Fibroblast of mammary gland (primary cell): ENCODE measurements at places on chromosomes 2 and 18.

GRCh38 chr2:9288233-9288632 is 81.6 kb downstream of the ASAP2 start:
- DNase-seq: peak; percentile 99

GRCh38 chr2:55923091-55923981 is at the start of gene EFEMP1:
EFEMP1 (minus strand) TSS chr2:55923782; CDS start chr2:55922440, 1,342 bp downstream.
- peak; percentile 54 for DNase-seq

DNA sequence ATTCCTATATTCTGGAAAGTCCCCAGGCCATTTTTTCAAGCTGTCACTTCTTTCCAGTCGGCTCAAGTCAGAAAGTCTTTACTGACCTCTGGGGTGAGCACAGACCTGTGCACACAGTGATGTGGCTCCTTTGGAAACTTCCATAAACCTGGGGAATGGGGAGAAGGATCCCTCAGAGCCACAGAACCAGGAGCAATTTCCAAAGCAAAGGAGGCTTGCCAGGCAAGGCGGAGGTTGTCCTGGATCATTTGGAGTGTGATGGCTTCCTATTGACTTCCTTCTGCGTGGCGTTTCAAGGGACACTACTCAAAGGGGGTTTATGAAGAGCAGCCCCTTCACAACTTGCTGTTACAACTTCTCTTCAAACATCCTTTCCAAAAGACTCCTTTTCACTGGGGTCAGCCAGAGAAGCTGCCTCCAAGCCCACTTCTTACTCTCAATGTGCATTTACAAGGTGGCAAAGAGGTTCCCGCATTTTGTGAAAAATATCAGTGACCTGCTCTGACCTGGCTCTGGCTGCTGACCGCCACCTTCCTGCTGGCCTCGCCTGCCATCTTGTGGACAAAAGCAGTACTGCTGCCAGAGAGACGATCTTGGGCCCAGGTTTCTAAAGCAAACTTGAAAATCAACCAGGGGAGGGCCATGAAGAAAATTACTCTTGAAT is 18.2 kb upstream of the TMEM247 start:
- peak; percentile 67 for DNase-seq

GRCh38 chr18:55338978-55339650 is 248.9 kb downstream of the TCF4 start:
- DNase-seq: peak; percentile 53

DNA sequence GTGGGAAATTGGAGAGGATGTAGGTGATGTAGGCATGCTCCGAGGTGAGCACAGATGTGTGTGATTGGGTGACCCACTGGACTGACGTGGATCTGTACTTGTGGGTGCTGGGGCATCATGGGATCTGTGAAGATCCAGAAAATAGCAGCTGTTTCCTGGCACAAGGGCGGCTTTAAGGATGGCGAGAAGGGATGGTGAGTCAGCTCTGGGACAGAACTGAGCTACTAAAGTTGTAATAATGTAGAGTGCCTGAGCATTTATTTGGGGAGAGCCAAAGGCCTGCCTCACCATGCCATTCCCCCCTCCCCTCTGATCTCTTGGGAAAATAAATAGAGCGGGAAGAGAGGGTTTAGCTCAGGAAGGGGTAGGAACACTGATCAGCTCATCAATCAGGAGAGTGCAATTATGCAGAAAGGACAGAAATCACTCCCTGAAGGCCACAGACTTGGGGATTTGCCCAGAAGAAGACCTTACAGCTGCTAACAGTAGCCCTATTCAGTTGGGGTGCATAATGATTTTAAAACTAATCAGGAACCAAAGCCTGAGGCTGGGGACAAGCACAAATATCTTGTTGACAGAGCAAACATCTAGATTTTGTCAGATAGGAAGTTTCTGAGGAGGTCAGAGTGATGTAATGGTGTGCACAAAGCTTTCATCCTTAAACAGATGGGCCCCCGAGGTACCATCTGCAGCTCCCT is 30.3 kb downstream of the TANC1 start:
- peak; percentile 75 for DNase-seq

DNA sequence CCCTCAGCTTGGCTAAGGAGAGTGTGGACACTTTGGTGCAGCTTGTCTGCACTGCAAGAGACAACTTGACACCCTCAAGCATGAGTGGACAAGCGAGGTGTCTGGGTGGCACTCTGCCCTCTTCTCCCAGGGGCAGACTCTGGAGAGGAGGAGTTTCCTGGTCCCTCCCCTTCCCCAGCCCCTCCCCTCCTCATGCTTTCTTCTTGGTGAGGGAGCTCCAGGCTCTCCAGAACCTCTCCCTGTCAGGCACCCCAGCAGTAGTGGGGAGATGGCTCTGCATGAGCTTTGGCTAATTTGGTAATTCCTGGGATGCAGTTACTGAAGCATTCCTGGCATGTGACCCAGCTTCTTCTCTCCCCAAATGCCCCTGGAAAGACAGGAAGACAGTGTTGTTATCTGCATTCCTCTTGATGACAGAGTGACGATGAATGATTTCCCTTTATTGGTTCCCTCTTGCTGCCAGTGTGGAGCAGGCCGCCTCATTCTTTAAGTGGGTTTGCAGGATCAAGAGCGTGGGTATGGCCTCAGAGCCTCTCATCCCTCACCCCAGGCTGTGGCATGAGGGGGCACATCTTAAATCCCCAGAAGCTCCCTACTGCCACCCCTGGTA is 89.2 kb downstream of the STPG4 start:
- DNase-seq: peak; percentile 80

GRCh38 chr2:79292958-79293315 is 133.4 kb upstream of the REG3A start:
- DNase-seq: no peak

DNA sequence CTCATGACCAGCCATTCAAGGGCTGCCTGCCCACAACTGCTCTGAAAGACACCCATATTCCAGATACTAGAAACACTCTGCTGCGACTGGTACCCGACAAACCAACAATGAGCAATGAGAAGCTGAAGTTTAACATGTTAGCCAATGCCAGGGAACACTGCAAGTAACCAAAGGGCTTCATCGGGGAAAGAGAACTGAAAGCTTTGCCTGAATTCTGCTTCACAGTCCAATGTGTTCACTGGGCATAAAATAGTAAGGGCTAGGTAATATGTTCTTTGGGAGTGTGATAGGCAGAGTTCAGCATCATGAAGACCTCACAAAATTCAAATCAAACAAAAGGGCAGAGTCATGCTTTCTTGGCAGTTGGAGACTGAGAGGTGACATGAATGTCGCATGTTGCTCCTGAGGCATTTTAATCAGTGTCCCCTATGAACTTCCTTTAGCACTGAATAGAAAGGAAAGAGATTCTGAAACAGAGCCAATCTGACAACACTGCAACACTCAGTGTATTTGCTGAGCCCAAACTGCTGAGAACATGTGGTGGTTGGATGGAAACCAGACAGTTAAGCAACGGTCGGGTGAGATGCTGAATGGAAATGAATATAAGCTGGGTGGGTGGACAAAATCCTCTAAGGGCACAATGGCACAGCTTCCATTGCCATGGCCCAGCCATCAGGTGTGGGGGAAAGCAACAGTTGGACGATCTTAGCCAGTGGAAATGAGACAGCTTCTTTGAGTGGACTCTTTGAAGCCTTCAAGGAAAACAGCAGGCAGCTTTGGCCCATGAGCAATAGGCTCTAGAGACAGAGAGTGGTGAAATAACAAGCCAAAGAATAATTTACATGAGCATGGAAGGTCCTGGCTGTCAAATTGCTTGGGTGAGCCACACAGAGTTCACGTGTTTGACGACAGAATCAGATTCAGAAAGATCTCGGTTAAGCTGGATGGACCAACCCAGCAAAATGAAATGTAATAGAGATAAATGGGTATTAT is 277.5 kb downstream of the AFF3 start:
- DNase-seq: peak; percentile 74

GRCh38 chr2:240559286-240559685 is 871 bp upstream of the DUSP28 start:
- no peak for DNase-seq

DNA sequence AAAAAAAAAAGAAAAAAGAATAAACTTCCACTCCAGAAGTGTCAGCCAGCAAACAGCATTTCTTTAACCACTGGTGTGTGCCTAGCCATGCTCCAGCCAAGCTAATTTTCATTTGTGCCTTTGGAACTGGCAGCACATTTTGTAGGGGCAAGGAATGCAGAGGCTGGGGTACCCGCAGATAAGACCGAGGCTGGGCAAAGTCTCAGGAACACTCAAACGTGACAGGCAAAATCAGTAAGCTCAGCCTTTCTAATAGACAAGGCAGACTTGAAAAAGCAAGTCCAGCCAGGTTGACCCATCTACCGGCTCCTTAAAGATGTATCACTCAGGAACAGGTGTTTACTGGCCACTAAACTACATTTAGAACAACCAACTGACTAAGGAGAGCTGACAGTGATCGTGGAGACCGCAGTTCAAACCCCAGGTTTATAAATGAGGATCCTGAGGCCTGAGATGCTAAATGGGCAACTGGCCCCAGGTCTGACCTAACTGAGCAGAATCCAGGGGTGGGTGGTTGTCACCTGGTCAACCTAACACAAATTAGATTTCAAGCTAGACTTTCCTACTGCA is 16.7 kb downstream of the NFE2L2 start:
- DNase-seq: no peak

DNA sequence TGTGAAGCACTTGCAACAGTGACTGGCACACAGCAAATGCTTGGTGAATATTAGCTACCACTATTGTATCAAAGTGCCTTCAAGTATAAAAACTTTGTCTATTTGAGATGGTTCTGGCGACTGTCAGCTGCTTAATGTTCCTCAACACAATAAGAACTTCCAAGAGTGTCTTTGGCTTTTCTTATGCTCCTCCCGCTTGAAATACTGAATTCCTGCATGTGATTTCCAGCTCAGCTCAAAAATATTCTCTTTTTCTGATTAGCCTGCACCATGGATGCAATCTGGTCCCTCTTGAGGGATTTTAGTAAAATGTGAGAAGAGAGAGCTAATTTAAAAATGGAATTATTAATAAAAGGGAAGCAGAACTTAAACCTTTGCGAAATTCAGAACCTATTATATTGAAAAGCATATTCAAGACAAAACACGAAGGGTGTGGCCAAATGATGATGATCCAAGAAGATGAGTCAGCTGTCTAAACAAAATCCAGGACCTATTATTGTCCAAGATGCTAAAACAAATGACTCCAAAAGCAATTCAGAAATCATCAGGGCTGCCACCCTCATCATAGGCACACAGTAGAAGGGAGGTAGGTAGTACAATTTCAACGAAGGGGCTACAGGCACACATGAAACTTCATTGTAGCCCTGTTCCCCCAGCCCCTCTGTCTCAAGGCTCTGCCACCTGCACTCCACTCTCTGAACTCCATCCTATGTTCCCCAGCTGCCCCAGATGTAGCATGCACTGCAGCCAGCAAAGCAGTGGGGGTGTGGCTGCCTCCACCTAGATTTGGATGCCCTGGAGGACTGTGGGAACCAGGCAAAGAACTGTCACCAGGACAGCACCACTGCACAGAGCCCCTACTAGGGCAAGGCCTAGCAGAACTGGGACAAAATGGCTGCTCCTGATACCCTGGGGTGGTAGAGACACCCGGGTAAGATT is 190.1 kb downstream of the ZNF385B start:
- DNase-seq: peak; percentile 69

DNA sequence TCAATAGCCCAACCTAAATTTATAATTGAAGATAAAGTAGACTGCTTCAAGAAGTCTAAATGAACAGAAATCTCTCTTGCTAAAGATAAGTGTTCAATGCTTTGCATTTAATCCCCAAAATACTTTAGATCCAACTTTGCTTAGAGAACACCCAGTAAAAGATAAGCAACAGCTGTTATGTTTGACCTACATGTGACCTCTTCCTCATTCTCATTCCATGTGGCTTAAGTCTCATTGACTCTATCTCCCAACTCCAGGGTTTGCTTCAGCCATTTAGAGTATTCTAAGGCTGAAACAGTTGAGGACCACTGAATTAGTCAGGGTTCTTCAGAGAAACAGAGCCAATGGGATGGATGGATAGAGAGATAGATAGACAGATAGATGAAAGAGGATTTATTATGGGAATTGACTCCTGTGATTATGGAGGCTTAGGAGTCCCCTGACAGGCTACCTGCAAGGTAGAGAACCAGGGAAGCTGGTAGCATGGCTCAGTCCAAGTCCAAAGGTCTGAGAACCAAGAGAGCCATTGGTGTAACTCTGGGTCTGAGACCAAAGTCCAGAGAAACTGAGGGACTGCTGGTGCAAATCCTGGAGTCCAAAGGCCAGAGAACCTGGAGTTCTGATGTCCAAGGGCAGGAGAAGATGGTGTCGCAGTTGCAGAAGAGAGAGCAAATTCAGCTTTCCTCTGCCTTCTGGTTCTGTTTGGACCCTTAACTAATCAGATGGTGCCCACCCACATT is 32.1 kb downstream of the CRYGD start:
- no peak for DNase-seq

- peak; percentile 19 for DNase-seq
Measured at GRCh38 chr2:226387499-226387942, 412.1 kb downstream of the IRS1 start.

DNA sequence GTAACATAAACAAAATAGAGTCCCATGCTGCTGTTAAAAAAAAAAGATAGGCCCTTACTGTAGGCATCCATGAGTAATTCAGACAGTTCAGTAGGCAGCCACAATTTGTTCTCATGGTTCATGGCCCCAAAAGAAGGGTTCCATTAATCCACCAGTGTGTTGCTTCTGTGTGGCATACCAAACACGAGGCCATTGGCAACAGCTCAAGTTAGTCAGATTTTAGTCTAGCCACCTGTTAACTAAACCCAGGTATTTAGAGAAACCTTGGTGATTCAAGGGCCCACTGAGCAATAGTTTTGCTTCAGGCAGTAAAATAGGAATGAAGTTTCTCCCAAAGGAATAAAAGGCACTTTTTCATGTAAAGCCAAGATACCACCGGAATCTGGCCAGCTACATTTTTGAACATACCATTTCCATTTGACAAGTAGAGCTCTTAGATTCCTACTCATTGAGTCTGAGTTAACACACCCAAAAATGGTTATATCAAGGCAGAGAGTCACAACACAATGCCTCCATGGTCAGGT is 80.1 kb upstream of the SRD5A2 start:
- DNase-seq: no peak

DNA sequence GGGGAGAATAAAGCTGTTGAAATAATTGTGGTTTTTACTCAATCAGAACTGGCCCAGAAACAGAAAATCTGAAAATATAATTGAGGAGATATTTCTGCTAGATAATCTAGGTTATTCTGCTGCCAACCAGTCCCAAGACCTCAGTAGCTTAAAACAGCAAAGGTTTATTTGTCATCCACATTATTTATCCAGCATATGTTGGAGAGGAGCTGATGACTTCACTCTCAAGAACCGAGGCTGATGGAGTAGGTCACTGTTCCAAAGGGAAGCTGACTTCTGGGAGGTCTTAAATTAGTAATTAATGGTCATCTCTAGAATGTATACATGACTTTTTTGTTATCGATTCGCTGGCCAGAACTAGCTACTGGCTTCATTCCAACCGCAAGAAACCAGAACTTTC is 124.8 kb upstream of the CTNNA2 start:
- DNase-seq: no peak

DNA sequence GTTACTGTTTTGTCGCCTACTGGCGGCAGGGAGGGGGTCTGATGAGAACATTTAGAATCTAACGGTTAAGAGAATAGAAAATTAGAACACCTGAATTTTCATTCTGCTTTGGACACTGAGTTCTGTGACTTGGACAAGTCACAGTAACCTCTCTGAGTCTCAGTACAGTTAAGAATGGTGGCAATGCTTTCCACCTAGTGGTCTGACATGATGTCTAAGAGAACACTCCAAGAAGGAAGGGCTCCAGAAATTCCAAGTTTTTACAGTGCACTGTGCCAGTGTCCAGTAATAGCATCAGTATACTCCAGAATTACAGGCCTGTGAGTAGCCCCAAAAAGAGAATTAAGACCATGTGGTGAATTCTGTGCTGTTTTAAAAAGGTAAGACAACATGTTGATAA is 174.1 kb upstream of the ZFP36L2 start:
- peak; percentile 40 for DNase-seq
